ENCODE measurements at places on chromosomes 5 and 9. TPM values are rescaled to one million over a fixed set of nuclear protein-coding genes. Genes with fewer than 3 reads are reported as not detected.

Gene GRM6
- not detected for total RNA-seq

Gene ELOVL7
- 0.69 TPM for total RNA-seq

Gene CHSY3
- total RNA-seq = 1.7 TPM

Gene LHX2
- 1.1 TPM for total RNA-seq

Gene IGFBPL1
- not detected for total RNA-seq

Gene FRMPD1
- total RNA-seq = not detected

Gene ANXA2R
- 4.8 TPM for total RNA-seq

Gene SPATA6L
- 1.4 TPM for total RNA-seq

Gene C5orf58
- total RNA-seq = not detected

Gene TPPP
- total RNA-seq = 1.9 TPM

Gene ZNF462
- total RNA-seq = 21.2 TPM

Gene SLC6A18
- total RNA-seq = not detected
